Stimulated activated CD8-positive, alpha-beta memory T cell treated with anti-CD3 and anti-CD28 coated beads, Interleukin-15, amount 100 ng/mL, for 24 hours (primary cell): ENCODE measurements at places on chromosomes 7 and 10.

GRCh38 chr7:108000875-108001763 lies 1.8 kb downstream of the LAMB1 start:
- DNase-seq: no peak

- DNase-seq: no peak
Measured at GRCh38 chr7:50978633-50979215, 196.0 kb upstream of the GRB10 start.

DNA sequence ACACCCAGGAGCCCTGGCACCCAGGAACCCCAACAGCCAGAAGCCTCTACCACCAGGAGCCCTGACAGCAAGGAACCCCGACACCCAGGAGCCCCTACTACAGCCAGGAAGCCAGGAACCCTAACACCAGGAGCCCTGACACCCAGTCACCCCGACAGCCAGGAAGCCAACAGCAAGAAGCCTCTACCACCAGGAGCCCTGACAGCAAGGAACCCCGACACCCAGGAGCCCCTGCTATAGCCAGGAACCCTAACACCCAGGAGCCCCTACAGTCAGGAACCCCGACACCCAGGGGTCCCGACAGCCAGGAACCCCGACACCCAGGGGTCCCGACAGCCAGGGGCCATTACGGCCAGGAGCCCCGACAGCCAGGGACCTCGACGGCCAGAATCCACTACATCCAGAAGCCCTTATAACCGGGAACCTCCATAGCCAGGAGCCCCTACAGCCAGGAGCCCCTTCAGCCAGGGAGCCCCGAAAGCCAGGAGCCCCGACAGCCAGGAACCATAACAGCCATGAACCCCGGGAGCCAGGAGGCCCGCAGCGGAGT lies 440 bp upstream of the GLRX3 start:
- DNase-seq: no peak

DNA sequence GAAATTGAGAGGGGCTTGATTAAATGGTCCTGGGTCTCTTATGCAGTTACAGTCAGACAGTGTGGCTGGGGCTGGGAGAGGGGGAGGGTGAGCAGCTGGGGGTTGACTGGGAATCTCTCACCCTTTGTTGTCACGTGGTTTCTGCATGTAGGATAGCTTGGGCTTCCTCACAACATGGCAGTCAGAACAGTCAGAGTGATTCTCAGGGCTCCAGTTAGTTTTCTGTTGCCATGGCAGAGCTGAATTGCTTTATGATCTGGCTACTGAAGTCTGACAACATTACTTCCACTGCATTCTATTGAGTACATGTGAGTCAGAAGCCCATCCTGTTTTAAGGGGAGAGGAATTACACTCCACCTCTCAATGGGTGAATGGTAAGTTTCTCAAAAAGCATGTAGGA lies 102.7 kb downstream of the WDR11 start:
- no peak for DNase-seq
